Colonic mucosa (tissue), 4 donors: ENCODE measurements at places on chromosomes 1 and 21. TPM values are rescaled to one million over a fixed set of nuclear protein-coding genes. Genes with fewer than 3 reads are reported as not detected.

The IVNS1ABP gene
- 87.2 TPM for total RNA-seq

The SHE gene
- total RNA-seq, result 3.9 TPM

The CDK18 gene
- 27.9 TPM for total RNA-seq

The MXRA8 gene
- 14.0 TPM for total RNA-seq

The MSH4 gene
- 0.16 TPM for total RNA-seq

The UTP11 gene
- total RNA-seq, result 25.6 TPM
